Kidney capillary endothelial cell (primary cell): ENCODE measurements at places on chromosomes 3 and 15.

- DNase-seq, result no peak
Measured at GRCh38 chr3:130480736-130481135, 36.2 kb upstream of the COL6A6 start.

DNA sequence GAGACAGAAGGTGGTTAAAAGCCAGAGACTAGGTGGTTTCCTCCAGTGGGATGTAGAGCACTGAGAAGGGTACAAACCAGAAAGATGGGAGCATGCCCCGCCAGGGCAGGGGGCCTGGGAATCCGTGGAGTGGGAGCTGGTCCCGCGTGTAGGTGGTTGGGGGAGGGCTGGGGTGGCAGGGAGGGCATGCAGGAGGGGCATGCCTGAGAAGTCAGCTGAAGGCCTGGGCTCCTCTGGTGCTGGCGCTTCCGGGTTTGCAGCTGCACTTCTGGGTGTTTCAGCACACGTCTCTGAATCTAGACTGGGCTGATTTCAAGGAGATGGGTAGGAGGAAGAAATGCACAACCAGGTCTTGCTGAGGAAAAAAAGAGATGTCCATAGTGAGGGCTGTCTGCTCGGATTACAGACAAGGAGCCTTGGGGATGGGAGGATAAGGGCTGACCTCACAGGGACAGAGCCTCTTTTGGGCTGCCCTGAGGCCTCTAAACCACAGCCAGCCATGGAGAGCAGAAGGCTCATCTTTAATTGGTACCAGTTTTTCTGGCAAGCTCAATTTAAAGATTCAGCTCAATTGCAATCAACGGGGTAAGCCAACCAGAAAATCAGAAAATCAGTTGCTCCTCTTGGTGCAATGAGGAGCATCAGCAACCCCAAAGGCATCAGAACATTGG lies 151.9 kb downstream of the FAM43A start:
- DNase-seq, result no peak

- DNase-seq, result no peak
Measured at GRCh38 chr3:42067326-42067725, 23.8 kb upstream of the TRAK1 start.

DNA sequence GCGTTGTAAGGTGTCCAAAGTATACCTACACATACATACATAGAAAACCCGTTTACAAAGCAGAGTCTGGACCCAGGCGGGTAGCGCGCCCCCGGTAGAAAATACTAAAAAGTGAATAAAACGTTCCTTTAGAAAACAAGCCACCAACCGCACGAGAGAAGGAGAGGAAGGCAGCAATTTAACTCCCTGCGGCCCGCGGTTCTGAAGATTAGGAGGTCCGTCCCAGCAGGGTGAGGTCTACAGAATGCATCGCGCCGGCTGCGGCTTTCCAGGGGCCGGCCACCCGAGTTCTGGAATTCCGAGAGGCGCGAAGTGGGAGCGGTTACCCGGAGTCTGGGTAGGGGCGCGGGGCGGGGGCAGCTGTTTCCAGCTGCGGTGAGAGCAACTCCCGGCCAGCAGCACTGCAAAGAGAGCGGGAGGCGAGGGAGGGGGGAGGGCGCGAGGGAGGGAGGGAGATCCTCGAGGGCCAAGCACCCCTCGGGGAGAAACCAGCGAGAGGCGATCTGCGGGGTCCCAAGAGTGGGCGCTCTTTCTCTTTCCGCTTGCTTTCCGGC lies 318.6 kb downstream of the FGF12 start:
- peak; percentile 30 for DNase-seq

GRCh38 chr3:158249183-158249582 lies 139.3 kb downstream of the RSRC1 start:
- DNase-seq, result no peak

- DNase-seq, result no peak
Measured at GRCh38 chr15:97140216-97140615, 809.7 kb downstream of the NR2F2 start.

GRCh38 chr3:113079218-113079961 lies 88.6 kb downstream of the GTPBP8 start:
- no peak for DNase-seq

GRCh38 chr3:20236603-20237002 lies 50.6 kb upstream of the SGO1 start:
- DNase-seq, result no peak

GRCh38 chr15:77098572-77098971 lies 27.7 kb upstream of the TSPAN3 start:
- no peak for DNase-seq

DNA sequence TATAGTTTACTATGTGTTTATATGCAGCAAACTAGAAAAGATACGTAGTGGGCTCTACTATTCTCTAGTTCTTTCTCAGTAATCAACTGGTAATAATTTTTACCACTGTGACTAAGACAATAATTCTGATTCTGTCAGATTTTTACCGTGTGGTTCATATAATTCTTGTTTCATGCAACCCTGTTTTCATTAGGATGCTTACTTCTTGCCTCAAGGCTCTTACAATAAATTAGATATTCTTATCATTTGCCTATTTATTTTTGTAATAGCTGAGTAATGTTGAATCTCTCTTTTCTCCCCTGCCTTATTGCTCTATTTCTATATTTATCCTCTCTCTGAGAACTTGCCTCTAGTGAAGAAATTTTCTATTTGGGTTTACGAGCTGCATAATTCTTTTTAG lies 524.7 kb downstream of the NAALADL2 start:
- DNase-seq, result no peak

DNA sequence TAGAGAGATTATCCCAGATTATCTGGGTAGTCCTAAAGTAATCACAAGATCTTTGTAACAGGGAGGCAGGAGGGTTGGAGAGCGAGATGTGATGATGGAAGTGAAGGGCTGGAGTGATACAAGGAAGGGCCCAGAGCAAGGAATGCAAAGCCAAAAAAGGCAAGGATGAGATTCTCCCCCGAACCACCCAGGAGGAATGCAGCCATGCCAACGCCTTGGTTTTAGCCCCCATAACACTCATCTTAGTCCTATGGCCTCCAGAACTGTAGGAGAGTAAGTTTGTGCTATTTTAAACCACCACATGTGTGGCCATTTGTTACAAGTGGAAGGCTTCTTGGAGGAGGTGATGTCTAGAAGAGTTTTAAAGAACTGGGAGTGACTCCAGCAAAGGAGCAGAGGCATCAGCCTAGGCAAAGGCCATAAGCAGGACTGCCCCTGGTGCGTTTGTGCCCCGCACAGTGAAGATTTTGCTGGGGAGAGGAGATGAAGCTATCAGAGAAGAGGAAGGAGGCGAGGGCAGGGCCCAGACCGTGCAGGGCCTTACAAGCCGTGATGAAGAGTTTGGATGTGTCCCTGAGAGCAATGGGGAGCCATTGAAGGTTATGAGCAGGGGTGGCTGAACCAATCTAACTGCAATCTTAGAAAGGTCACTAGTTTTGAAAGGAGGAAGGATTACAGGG lies 25.3 kb upstream of the CORO2B start:
- DNase-seq, result no peak

GRCh38 chr3:194561306-194561974 lies 71.8 kb downstream of the TMEM44 start:
- DNase-seq, result peak; percentile 99

DNA sequence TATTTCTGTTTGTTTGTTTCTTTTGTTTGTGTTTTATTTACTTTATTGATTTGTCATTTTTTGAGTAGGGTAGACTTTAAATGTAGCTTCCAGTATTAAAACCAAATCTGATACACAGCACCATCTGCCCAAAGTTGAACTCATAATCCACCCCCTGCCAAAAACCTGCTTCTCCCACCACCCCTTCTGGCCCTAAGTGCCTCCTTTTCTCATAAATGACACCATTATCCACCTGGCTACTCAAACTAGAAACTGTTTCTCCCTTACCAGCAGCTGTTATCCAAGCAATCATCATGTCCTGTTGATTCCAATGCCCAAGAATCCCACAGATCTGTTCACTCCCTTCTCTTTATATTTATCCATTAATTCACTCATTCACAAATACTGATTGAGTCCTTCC lies 21.8 kb upstream of the PTX3 start:
- DNase-seq, result no peak

DNA sequence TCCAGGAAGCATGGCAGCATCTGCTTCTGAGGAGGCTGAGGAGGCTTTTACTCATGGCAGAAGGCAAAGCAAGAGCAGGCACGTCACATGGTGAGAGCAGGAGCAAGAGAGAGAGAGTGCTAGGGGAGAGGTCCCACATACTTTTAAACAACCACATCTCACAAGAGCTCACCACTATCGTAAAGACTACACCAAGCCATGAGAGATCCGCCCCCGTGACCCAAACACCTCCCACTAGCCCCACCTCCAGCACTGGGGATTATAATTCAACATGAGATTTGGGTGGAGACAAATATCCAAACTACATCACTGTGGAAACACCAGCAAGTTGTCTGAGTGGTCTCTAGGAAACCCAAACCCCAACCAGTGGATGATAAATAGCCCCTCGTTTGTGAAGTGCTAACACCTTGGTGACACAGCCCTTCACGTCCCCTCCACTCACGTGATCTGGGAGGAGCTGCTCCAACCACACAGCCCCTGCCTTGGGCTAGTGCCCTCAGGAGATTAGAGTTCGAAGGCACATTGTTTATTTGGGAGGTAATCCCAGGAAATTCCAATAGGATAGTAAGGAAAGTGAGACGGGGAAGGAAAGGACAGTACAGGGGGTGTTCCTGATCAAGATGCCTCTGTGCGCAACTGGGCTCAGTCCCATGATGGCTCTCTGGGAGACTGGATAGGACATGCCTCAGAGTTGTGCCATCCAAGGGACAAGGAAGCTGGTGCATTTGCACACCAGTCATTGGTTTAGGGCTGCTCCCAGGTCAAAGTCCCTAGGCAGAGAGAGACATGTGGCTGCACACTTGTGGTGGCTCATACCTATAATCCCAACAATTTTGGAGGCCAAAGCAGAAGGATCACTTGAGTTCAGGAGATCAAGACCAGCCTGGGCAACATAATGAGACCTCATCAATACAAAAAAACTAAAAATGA lies 80.6 kb upstream of the CTNNB1 start:
- no peak for DNase-seq

DNA sequence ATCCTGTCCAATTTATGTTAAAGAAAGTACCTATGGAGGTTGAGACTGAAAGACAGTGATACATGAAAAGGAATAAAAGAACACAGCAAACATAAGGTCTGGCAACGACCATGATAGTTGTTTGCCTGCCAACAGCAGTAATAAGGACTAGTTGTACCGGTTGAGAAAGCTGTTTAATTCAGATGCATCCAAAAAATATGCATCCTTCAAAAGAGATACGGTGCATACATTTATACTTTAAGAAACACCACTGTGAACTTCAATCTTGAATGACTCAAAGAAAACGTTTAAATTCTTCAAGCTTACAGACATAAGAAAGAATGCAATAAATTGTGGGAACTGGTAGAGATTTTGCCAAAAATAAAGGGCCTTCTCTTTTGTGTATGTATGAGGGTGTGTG lies 492.1 kb downstream of the NLGN1 start:
- DNase-seq, result no peak

GRCh38 chr15:74545776-74546656 lies 5.0 kb downstream of the ARID3B start:
- peak; percentile 100 for DNase-seq

- no peak for DNase-seq
Measured at GRCh38 chr15:27479296-27480140, 508.5 kb downstream of the GABRG3 start.

- no peak for DNase-seq
Measured at GRCh38 chr3:23071296-23071695, 131.8 kb upstream of the UBE2E2 start.

DNA sequence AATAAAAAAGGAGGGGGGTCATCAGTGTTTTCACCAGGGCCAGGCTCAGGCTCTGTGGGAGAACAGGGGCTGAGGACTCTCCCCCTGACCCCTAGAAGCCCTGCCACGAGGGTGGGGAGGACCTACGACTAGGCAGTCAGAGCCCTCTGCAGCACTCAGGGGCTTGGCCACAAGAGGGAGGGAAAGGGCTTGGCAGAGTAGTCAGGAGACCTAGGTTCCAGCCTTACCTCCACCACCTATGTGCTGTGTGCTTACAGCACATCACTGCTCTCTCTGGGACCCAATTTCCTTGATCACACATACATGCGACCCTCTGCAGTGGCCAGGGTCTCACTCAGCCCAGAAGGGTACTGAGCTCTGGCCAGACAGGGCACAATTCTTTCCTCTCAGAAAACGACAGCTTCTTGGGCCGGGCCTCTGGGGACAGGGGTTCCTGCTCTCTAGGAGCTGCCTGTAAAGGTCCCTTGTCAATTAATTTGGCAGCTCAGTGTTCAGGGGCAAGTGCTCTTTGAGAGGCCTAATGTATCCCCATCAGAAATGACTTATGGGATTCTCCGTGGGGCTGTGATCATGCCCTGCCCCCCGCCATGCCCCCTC lies 16.4 kb upstream of the SKIC8 start:
- DNase-seq, result peak; percentile 16

DNA sequence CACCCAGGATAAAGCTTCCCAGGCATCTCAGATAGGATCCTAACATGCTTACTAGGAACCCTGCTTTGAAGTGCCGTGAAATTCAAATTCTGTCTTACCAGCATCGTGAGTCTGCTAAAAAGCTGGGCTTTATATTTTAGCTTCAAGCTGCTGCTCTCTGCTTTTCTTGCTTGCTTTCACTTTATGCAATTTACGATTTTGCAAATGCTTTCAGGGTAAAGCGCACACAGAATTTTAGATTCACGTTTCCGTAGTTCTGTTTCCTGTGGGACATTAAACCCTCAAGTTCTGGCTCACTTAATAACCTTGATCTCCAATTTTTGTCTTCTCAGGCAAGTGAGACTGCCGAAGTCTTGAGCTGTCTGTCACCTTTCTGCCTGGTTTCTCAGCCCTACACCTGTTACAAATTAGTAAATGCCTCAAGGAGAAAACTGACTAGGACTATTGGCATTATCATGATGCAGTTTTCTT lies 170.5 kb upstream of the TGFBR2 start:
- DNase-seq, result no peak

DNA sequence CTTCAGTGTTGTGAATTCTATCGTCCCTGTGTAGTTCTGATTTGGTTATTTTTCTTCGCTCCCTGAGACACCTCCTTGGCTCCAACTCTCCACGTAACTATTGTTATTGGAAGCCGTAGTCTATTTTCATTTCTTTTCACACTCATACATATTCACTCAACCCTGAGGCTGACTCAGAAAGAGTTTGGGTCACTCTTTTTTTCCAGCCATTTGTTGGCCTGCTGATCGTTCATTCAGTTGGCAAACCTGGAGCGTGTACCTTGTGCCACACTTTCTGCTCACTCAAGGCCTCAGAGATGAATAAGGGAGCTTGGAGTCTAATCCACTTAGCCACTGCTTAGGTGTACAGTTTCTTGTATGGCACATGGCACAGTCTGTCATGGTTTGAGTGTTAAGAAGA lies 22.4 kb downstream of the GYG1 start:
- no peak for DNase-seq
